Hepatic stellate cell (primary cell): ENCODE measurements at places on chromosomes 2 and 18.

GRCh38 chr2:119433636-119434327, 2.1 kb downstream of the TMEM37 start:
- no peak for DNase-seq

- no peak for DNase-seq
Observed at GRCh38 chr2:145587922-145588321, 1068.0 kb upstream of the ZEB2 start.

GRCh38 chr2:218960309-218961165, 1.1 kb downstream of the CDK5R2 start:
- DNase-seq = no peak

- peak; percentile 86 for DNase-seq
Observed at GRCh38 chr2:20661421-20662307, 5.3 kb upstream of the GDF7 start.

DNA sequence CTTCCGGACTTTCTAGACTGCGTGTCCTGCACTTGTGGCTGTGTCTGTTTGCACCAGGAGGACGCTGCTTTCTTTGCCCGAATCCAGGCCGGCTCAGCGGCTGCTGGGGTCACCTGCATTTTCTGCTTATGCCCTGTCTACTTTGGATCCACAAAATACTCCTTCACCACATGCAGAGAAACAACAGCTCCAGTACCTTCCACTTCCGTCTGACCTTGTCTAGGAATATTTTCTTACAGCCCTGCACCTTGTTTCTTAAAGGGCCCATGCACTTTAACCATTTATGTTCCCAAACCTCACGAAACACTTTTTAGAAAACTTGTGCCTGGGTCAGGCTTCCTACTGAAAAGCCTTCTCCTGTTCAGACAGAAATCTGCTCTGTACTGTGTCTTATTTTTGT, 129.4 kb upstream of the NCK2 start:
- no peak for DNase-seq

DNA sequence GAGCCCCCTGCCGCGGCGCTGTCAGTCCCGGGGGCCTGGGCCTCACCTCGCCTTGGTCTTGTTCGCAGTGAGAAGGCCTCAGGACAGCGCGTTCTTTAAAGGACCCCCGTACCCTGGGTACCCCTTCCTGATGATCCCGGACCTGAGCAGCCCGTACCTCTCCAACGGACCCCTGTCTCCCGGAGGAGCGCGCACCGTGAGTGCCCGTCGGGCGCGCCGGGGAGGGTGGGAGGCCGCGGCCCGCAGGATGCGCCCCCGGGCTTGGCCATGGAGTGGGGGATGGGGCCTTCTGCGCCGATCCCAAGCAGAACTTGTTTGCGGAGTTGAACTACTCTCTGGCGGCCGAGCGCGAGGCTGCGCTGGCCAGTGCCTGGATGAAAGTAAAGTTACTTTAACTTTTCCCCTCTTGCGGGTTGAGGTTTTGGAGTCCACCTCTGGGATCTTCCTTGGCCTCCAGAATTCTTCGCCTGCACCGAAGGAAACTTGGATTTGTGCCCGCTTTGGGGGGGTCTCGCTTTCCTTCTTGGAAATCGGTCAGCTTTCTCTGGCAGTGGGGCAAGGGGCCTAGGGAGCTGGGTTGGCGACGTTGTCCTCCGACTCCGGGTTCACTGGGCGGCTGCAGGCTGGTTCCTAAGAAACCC, 1.2 kb downstream of the TCF7L1 start:
- peak; percentile 63 for DNase-seq

GRCh38 chr2:195489101-195489500, 167.9 kb upstream of the SLC39A10 start:
- DNase-seq = no peak

GRCh38 chr2:54455131-54455562, 980 bp upstream of the SPTBN1 start:
- DNase-seq = no peak
